ENCODE measurements at places on chromosomes 12 and 14.

DNA sequence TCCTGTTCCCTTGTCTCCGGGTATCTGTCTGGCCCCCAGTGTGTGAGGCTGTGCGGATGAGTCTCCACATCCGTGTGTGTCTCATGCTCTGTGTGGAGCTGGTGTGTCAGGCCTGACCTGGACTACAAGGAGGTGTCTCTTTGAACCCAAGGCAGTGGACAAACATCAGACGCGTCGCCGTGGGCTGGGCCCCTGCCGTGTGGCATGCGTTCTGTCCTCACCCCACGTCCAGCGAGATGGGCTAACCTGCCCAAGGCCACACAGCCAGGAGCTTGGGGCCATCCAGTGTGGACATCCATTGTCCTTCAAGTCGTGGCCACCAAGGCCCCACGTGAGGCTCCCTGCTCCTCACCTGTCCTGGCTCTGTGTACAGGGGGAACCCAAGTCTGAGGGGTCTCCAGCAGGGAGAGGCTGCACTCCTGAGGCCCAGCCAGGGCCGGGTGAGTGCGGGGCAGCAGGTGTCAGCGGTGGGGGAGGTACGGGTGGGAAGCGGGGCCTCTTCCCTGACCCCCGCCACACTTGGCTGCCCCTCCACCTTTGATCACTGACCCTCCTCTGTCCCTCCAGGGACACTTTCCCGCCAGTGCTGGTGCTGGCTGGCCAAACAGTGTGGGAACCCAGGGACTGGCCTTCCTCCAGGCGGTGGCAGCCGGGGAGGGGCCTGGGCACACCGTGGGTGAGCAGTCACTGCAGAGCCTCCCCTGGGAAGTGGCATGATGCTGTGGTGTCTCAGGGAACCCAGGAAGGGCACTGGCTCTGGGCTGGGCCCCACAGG lies 48.5 kb downstream of the CYP46A1 start:
- DNase-seq: no peak

DNA sequence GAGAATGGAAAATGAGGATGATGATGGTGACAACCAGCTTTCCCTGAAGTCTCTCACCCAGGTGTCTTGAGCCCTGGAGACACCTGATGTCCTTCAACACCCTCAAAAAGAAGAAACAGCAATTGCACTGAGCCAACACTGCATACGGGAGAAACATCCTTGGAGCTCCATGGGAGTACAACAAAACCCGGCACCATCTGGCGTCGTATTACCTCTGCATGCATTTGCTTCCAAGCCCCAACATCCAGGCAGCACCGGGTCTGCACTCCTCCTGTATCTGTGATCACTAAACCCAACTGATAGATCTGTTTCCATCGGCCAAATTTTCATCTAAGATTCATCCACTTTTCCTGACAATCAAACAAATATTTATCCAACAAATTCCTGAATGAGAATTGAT lies 249.9 kb downstream of the DPF3 start:
- no peak for DNase-seq

DNA sequence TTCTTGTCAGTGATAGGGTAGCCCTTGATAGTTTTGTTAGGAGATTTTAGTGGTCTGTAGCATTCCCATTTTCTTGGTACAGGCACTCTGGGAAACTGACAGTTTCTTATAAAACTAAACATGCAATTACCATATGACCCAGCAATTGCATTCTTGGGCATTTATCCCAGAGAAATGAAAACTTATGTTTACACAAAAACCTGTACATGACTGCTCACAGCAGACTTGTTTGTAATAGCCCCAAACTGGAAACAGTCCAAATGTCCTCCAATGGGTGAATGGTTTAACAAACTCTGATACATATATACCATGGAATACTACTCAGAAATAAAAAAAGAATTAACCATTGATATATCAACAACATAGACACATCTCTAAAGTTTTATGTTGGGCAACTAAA lies 75.5 kb downstream of the BORCS5 start:
- DNase-seq: no peak

DNA sequence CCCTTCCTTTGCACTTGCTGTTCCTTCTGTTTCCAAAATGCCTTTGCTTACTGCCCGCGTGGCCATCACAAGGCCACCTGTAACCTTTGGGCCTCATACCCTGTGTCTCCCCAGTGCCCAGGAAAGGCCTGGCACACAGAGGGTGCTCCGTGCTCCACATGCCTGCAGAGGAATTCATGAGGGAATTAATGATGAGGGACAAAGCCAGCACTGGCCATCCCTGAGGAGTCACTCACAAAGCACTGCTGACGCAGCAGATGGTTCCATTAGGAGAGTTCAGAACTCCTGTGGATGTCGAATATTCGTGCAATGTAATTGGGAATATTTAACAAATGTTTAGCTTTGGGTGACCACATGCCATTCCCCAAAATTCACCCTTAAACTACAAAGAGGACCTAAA lies 49.6 kb upstream of the PRMT8 start:
- DNase-seq: no peak

GRCh38 chr14:78610994-78611393 lies 440.8 kb downstream of the NRXN3 start:
- no peak for DNase-seq

- DNase-seq: peak; percentile 63
Measured at GRCh38 chr12:121792607-121793439, 665 bp downstream of the RHOF start.

GRCh38 chr14:36690311-36691040 lies 28.8 kb downstream of the PAX9 start:
- no peak for DNase-seq

GRCh38 chr14:95436354-95436753 lies 80.1 kb downstream of the SYNE3 start:
- DNase-seq: no peak

GRCh38 chr12:114852976-114853529 lies 169.1 kb upstream of the TBX3 start:
- DNase-seq: no peak

DNA sequence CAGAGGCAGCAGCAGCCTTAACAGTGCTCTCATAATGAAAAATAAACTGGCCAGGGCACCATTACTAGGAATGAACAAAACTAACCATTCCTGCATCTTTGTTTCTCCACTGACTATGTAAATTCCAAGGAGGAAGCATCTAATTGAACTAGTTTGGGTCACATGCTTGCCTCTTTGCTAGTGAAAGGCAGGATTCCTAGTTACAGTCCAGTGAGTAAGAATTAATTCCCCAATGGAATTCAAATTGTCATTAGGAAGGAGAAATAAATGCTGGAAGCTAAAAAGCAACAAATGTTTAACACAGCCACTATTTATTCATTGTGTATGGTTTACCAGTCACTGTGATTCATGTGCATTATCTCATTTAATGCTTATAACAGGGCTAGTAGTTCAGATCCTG lies 316.0 kb downstream of the CCDC91 start:
- no peak for DNase-seq

- DNase-seq: no peak
Measured at GRCh38 chr12:86331457-86331856, 75.3 kb upstream of the MGAT4C start.

GRCh38 chr12:46219132-46219876 lies 49.5 kb downstream of the SLC38A1 start:
- DNase-seq: no peak

DNA sequence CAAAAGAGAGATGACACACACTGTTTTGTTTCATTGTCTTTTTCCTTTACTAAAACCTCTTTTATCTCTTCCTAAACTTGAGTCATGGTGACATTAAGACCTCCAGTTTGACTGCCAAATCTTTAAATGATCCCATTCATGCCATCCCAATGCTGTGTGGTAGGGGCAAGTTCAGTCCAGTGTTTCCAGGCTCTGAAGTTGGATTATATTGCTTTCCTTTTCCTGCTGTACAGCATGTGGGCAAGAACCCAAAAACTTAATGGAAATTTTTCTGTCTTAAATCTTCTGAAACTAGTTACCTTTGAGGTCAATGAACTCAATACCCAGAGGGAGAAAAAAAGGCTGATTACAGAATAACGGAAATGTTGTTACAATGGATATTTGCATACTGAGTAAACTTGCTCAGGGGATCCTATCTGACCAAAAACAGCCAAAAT lies 187.1 kb upstream of the FAR2 start:
- DNase-seq: no peak
